ENCODE measurements at places on chromosomes 11 and 22.

- no peak for DNase-seq
Observed at GRCh38 chr11:2258501-2259465, 11.6 kb downstream of the ASCL2 start.

DNA sequence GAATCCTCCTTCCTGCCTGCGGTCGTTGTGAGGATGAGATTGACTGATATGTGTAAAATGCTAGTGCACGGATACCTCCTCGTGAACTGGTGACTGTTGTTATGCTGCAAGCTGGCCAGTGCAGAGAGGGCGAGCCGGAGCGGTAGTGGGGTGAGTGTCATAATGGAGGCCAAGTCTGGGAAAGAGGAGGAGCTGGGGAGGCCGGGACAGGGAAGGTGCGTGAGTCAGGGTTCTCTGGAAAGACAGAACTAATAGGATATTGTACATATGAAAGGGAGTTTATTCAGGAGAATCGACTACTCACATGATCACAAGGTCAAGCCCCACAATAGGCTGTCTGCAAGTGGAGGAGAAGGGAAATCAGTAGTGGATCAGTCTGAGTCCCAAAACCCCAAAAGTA lies 56.8 kb upstream of the FADD start:
- DNase-seq = no peak

DNA sequence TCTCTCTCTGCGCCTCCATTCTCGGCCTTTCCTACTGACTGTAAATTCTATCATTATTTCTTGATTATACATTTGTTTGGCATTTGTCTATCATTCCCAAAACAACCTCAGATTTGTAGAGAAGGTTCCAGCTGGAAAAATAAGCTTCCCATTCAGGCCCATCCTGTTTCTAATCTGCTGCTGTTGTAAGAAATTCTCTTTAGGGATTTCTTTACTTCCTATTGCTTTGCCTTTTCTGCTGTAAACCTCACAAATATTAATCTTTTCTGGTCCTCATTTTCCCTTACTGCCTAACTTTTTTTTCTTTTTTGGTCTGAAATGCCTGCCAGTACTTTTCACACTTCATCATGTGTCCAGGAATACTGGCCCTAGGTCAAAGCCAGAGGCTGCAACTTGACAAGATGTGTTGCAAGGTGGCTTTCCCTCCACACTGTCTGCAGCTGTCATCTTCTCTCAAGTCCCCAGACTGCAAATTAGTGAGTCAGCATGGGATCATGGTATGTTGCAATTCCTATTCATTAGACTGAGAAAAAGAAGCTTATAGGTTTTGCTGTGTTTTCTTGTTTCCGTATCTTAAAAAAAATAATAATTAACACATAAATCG lies 858.7 kb upstream of the CHORDC1 start:
- DNase-seq = no peak

- DNase-seq = no peak
Observed at GRCh38 chr22:22216450-22216959, 28.1 kb upstream of the VPREB1 start.

GRCh38 chr11:17527628-17527995 lies 16.6 kb downstream of the USH1C start:
- no peak for DNase-seq

DNA sequence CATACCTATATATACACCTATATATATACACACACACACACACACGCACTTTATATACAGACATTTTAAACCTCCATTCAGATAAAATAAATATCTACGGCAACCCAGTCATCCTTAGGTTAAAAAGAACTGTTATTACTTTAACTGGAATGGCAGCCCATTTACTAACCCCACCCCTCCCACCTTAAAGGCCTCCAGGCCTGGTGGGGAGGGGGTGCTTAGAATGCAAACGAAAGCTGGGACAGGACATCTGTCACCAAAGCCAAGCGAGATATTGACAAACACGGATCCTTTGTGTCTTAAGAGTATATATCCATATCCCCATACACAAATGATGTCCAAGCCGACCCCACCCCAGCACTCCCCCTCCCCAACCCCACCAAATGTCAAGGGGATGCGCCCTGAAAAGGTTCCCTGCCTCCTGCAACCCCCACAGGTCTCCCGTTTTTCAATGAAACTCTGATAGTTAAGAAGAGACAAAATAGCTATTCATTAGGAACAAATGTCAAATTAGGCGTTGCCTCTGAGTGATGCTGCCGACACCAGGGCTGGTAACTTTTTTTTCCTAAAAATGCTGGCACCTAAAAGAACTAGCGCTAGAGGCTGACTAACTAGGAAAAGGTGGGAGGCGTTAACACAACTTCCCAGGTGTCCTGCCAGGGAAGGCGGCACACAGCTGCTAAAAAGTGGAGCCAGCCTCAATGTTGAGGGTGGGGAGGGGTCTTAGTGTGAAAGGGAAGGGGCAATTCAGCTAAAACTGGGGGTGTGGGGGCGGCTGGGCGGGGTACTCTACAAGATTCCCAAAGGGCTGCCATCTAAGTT lies 5.6 kb downstream of the MN1 start:
- no peak for DNase-seq

GRCh38 chr11:32148895-32149294 lies 58.0 kb downstream of the RCN1 start:
- no peak for DNase-seq

- no peak for DNase-seq
Observed at GRCh38 chr11:68377389-68377795, 65.0 kb downstream of the LRP5 start.

GRCh38 chr11:126060757-126061171 lies 1.9 kb downstream of the CDON start:
- DNase-seq = no peak

DNA sequence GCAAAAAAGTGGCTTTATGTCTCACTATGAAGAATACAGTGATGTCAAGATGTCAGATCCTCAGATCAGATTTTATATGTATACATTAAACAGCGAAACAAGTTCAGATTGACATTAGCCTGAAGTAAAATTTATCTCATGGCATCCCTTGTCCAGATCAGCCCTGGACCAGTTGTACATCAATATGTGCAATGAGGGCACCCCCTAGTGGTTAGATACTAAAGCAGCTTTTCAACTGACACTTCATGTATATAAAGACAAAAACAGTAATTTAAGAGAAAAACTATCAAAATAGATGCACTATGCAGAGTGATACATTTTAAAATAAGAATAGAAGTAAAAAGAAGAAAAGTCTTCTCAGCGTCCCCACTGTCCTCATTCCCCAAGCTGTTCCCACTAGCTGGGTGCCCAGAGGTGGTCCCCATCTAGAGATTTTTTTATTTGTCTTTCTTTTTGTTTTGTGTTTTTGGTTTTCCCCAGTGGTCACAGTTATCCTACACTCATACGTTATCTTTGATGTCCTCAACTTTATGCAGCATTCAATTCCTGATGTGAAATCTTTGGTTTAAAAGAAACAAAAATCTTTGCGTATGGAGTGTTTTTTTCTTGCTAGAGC lies 2193.4 kb upstream of the RAG2 start:
- DNase-seq = no peak

- DNase-seq = no peak
Observed at GRCh38 chr11:106262852-106263251, 185.4 kb downstream of the AASDHPPT start.

- DNase-seq = peak; percentile 22
Observed at GRCh38 chr11:121321614-121322243, 29.2 kb downstream of the SC5D start.

GRCh38 chr11:64534391-64534801 lies 56.6 kb upstream of the SLC22A12 start:
- DNase-seq = no peak

GRCh38 chr22:26669060-26669481 lies 11.7 kb downstream of the MIAT start:
- DNase-seq = no peak

- no peak for DNase-seq
Observed at GRCh38 chr11:101907815-101908214, 7.0 kb upstream of the CEP126 start.

DNA sequence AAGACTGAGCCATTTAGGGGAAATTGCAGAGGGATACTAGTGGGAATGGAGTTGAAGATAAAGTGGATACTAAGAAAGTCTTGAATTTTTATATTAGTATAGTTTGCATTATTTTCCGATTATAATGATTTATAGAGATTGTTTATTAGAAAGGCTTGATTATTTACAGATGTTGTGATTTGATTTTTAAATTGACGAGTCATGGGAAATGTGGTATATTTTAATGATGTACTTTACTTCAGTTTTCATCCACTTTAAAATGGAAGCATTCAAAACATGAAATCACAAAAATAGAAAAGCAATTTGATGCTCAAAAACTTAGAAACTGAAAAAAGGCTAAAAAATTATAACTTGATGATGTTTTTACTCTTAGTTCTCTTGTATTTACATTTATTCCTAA lies 21.2 kb downstream of the USP47 start:
- no peak for DNase-seq

DNA sequence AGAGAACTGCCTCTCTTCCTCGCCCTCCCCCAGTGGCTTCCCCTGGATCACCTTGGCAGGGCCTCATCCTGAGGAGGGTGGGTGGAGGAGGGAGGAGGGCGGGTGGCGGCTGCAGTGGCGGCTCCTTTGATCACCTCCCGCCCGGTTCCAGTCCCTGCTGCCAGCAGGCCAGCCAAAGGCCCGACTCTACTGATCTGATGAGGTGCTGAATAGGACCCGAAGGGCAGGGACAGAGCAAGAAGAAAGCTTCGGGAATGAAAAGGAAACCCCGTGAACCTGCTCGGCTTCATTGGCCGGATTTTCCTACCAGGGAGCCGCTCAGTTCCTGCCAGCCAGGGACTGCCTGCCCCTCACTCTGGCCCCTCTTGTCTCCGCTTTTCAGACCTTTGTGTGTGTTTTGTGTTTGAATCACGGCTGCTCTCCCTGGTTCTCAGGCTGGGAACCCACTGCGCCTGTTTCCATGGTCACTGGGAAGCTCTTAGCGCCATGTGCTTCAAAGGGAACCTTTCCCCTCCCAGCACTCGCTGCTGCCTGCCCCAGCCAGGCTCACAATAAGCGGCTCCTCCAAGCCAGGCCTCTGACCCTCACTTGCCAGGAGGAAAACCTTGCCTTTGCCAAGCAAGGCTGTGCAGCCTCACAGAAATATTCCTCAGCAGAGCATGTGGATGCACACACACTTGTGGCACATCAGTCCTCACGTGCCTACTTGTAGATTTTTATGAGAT lies 56.8 kb downstream of the C22orf31 start:
- peak; percentile 18 for DNase-seq

DNA sequence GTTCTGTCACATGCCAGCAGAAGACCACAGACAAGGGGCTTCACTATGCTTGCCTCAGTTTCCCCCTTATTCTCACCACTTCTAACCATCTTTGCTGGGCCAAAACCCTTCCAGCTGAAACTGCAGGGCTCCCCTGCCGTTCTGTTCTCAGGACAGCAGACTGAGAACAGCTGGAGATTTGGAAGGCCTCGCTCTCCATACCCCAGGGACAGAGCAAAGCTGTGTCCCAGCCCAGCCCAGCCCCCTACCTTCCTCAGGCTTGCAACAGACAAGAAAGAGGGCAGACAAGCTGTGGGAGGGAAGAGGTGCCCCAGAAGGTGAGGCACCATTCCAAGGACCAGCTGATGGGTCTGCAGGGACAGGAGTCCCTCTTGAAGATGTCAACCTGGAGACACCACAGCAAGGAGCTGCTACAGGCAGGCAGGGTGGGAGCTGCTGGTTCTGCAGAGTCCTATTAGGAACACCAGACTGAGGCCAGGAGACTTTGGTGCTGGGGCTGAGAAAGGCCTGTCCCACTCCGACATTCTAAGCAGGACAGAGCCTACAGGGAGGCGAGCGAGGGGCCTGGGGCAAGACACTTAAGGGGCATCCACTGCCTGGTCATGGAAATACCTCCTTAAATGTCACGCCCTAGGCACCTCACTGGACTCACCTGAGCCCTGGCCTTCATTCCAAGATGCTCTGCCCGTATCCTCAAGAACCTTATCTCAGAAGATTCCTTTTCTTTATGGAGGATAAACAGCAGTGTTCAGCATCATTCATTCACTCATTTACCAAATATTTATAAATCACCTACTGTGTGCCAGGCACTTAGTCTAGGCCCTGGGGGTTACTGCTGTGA lies 6.9 kb downstream of the SCN2B start:
- no peak for DNase-seq

DNA sequence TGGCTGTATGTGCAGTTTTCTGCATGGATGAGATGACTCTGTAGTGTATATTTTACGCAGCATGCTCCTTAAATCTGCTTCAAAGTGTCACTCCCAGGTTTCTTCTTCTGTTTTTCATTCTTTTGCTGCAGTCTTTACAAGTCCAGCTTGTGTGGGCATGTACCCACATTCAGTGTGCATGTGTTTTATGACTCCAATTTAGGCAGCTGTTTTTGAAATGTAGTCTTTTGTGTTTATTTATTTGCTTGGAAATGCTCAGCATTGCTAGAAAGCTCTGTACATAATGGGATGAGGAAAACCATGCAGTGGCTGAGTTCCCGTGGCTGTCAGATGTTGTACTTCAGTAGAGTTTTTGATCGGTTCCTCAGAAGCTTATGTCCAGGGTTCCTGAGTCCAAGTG lies 138.5 kb downstream of the ARHGAP42 start:
- no peak for DNase-seq

GRCh38 chr11:128731041-128731663 lies 37.3 kb downstream of the FLI1 start:
- no peak for DNase-seq

DNA sequence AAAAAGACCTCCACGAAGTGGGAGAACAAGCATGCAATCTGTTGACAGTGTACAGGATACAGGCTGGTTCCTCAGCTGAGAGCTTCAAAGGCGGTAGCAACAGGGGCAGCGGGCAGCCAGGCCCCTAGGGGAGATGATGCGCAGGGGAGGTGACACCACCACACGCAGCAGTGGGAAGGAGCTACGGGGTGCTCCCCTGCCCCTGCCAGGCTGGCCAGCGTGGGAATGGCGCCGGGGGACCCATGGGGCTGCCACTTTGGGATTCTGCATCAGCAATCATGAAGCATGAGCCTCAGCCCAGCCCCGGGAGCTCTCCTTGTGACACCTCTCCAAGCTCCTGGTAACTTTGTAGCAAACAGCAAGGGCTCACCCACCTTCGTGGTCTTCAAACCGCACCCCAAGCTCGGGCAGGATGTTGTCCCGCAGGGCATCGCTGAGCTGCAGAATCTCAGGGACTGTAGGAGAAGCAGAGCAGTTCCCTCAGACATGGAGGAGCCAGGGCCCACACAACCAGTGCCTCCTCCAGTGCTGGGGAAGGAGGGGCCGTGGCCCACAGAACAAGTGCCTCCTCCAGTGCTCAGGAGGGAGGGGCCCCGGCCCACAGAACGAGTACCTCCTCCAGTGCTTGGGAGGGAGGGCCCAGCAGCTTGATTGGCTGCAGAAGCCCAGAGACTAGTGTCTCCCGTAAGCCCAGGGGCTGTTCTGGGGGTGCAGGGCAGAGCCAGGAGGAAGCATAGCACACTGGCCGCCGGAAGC lies 14.6 kb upstream of the NAP1L4 start:
- no peak for DNase-seq

DNA sequence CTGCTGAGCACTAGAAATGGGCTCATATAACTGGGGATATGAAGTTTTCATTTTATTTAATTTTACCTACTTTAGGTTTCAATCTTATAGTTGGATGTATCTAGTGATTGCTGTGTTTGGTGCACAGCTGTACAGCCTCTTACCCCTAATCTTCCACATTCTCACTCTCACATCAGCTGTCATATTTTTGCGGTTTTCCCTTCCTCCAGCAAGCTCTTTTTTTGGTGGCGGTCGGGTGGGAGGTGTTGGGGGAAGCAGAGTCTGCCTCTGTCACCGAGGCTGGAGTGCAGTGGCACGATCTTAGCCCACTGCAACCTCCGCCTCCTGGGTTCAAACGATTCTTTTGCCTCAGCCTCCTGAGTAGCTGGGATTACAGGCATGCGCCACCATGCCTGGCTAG lies 445.1 kb upstream of the ISX start:
- DNase-seq = no peak
